Aorta (tissue), 5 donors: ENCODE measurements at places on chromosomes 3 and 15.

DNA sequence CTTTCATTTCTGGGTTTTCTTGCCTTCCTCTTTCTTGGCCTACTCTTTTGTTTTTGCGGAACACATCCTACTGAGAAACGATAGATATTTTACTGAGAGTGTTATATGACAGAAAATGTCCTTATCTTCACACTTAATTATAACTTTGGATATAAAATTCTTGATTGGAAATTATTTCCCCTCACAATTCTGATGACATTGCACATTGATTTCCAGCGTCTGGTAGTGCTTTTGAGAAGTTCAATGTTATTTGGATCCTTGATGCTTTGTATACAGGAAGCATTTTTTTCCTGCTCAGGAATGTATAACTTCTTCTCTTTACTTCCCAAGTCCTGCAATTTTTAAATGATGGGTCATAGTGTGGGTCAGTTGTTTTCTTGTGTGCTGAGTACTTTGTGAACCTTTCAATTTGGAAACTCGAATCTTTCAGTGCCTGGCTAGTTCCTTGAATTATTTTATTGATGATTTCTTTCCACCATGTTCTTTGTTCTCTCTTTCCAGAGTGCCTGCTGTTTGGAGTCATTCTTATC lies 183.9 kb downstream of the PDCD6IP start:
- DNase-seq, result no peak

- DNase-seq, result peak; percentile 58
Measured at GRCh38 chr15:89167267-89168176, 53.9 kb downstream of the RLBP1 start.

DNA sequence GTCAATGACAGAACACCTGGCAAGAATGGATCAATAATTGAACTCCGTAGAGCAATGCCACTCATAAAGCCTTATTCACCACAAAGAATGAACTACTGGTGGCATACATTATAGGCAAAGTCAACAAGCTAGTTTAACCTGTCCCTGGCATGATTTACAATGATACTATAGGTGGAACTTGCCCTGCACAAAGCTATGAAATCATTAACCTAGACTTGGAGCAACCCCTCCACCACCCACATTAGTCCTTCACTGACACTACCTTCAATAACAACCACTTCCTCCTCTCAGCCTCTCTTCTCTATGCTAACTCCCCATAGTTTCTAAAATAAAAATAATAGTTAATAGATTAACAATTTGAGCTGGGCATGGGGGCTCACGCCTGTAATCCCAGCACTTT lies 54.4 kb downstream of the ACAP2 start:
- DNase-seq, result no peak

- DNase-seq, result no peak
Measured at GRCh38 chr3:127779747-127780146, 42.6 kb downstream of the MGLL start.

DNA sequence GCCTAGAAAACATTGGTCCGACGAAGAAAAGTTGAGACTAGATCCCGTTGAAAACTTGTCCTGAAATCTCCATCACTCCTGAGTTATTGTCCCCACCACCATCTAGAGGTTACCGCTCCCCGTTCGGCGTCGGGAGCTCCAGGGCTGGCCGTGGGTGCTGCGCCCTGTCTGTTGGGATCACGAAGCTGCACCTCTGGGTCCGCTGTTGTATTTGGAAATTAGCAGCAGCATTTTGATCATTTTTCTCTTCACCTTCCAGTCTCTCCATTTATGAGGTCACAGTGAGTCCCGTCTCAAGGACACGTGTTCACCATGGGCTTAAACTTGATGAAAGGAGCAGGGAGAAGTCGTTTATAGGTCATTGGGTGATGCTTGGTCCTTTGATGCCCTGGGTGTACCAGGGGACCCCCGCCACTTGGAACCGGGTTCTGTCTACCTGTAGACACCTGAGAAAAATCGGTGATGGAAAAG lies 565 bp downstream of the MANF start:
- DNase-seq, result peak; percentile 44

DNA sequence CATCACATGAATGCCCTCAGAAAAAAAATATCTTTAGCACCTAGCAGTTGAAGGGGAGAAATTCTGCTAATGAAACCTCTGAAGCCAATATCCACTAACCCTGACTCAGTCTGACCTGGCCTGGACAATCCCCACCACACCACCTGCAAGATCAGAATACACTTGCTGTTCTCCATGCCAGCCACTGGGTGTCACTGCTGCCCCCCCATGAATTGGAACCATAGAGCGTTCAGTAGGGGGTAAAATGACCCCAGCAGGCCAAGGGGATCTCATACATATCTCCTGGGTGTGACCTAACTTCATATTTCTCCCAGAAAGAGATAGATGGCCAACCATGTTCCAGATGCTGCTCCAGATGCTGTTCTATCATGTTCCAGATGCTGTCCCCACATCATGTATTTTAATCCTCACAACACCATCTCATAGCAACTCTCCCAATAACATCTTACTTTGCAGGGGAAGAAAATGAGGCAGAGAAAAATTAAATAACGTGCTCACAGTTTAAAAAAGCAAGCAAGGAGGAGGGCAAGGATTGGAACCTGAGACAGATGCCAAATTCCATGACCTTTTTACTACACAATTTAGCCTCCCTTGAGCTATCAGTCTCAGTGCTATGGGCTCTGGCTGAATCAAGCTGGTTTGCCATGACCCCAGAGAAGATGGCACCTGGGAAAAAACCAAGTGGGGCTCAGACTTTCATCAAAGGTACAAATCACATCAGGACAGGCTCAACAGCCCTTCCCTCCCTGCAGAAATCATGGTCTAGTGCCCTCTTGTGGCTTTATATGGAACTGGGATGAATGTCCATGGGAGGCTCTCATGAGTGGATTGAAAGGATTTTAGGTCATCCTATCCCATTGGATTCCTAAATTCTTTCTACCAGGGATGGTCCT lies 12.4 kb downstream of the NTRK3 start:
- no peak for DNase-seq

GRCh38 chr3:55339819-55340218 lies 147.3 kb downstream of the WNT5A start:
- DNase-seq, result no peak

DNA sequence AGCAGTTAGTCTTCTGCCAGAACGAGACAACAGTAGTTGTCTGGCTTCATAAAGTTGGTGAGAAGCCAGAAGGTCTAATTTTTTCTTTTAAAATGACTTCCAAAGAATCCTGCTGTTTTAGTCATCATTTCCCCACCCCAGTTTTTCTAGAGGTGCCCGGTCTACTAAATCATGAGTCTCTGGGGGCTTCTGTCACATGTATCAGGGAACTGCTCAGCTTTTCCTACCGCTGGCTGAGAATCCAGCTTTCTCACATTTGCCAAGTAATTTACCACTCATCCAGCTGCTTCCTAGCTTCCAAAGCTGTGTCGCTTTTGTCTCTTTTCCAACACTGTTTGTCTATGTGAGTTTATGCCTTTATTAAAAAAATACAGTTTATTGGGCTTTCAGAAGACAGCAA lies 183.3 kb downstream of the NSUN3 start:
- DNase-seq, result no peak

- no peak for DNase-seq
Measured at GRCh38 chr15:58189148-58189811, 51.1 kb downstream of the AQP9 start.

- no peak for DNase-seq
Measured at GRCh38 chr15:82128401-82129148, 82.8 kb upstream of the MEX3B start.

GRCh38 chr3:129002573-129003569 lies 1.8 kb downstream of the EFCC1 start:
- no peak for DNase-seq

GRCh38 chr15:68318008-68318835 lies 40.7 kb downstream of the FEM1B start:
- peak; percentile 59 for DNase-seq

DNA sequence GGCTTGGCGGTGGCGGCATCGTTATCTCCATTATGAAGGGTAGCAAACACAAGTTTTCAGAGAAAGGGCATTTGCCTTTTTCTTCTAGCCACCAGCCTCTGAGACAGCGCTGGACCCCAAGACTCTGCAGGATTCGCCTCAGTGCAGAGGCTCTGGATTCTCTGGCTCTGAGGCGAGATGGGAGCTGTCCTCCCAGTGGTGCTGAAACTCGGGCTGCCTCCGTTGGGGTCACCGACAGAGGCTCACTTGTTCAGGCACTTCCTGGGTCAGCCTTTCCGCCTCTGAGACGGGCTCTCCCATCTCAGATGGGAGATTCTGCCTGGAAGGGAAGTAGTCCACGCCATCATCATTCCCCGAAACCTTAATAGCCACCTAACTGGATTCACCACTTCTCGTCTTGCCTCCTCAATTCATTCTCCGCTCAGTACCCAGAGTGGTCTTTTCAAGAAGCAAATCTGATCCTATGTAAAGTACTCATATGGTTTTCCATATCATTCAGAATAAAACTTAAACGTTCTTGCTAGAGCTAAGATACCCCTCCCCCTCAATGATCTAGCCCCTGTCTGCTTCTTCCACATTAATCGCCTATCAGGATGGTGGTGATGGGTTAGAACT lies 76.9 kb downstream of the RHCG start:
- no peak for DNase-seq

DNA sequence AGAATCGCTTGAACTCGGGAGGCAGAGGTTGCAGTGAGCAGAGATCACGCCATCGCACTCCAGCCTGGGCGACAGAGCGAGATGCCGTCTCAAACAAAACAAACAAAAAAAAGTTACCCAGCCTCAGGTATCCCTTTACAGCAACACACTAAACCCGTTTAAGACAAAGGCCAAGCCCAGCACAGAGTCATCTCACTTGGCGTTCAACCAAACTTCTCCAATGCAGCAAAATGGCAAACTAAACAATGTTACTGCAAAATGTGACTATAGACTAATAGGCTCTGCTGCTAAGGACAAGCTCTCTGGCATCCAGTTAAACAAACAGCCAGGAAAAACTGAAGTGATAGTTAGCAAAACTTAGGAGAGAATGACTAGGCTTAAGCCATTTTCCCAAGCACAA lies 6.4 kb upstream of the FAM219B start:
- DNase-seq, result no peak

DNA sequence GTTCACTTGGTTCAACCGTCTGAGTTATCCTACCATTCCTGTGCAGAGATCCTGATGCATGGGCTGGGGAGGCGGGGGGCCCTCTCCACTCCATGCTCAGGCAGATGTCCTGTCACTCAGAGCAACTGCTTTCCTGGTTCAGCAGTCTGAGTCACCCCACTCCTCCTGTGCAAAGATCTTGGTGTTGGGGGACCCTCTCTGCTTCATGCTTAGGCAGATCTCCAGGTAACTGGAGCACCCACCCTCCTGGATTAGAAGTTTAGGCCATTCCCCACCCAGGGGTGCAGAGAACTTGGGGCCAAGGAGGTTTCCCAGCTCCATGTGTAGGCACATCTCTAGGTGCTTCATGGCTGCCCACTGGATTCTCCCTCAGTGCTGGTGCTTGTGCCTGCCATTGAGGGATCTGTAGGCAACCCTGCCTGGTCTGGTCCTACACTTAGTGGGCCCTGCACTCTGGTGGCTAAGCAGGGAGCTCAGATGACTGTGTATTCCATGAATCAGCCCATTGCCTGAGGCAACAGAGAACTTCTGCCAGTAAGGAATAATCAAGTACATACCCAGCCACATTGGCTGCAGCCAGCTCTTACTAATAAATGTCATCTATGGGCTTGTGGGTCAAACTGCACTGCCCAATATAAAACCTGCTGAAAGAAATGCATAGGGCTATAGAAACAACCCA lies 465.4 kb upstream of the THBS1 start:
- DNase-seq, result no peak

GRCh38 chr3:183064475-183064874 lies 34.8 kb downstream of the MCCC1 start:
- DNase-seq, result no peak

DNA sequence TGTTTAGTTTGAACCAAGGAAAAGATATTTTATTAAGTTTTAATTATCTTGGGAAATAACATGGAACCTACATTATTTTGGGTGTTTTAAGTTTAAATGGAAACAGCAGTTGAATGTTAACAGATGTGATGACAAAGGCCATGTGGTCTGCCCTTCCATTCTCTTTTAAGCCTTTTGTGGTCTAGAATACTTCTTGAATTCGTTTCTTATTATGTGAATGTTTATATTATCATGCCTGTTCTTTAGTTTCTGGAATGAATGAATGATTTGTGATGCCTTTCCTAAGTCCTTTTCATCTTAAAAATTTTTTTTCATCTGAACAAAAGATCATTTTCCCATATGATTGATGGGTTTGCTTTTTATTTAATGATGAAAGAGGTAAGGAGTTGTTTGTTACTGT lies 44.6 kb downstream of the SNRK start:
- DNase-seq, result no peak
